ENCODE measurements at places on chromosomes 12 and 14.

GRCh38 chr12:86260183-86260582 is 4.0 kb upstream of the MGAT4C start:
- DNase-seq = no peak

DNA sequence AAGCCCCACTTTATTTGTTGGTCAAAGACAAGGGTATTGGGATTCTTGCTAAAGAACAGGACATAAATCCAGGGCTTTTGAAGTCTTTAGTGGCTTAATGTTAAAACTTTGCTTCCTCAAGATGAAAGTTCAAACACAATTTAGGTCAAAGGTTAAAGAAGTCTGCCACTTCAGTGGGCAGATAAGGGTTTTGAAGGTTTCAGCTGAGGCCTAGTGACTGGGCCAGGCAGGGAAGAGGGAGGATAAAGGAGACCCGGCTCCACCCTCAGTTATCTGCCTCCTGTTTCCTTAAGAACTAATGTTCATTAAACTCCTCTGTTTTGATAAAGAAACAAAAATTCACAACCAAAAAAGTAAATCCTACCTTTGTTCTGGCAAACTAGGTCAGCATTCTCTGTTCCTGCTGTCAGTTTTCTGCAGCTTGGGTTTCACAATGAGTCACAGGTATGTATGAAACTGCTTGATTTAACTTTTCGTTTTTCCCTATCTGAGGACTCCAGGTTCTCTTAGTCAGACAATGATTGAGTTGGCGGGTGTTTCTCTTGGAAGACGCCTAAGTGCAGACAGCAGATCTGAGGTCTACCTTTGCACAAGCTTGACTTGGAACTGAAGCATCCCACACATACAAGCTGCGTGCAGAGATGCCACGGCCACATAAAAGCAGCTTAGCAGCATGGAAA is 208.3 kb downstream of the EXOC5 start:
- no peak for DNase-seq

DNA sequence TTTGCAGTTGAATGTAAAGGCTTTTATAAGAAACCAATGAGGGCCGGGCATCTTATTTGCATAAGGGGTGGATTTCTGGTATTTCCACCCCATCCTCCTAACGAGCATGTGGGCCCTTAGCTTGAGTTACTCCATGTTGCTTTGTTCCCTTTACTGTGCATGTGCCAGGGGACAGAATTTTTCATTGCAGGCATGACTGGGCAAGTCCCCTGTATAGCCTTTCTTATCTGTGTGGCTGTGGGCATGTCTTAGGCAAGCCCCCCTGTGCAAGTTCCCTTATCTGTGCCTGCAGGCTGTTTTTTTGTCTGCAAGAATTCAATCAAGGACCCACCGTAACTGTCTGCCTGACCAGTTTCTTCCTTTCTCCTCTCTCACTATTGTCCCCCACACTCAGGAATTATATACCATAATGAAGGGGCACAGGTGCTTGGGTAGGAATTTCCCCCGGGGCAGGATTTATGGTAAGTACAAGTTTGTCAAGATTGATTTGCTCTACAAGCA is 152.2 kb upstream of the CNOT2 start:
- no peak for DNase-seq

- no peak for DNase-seq
Measured at GRCh38 chr12:16072678-16073077, 161.5 kb downstream of the DERA start.

DNA sequence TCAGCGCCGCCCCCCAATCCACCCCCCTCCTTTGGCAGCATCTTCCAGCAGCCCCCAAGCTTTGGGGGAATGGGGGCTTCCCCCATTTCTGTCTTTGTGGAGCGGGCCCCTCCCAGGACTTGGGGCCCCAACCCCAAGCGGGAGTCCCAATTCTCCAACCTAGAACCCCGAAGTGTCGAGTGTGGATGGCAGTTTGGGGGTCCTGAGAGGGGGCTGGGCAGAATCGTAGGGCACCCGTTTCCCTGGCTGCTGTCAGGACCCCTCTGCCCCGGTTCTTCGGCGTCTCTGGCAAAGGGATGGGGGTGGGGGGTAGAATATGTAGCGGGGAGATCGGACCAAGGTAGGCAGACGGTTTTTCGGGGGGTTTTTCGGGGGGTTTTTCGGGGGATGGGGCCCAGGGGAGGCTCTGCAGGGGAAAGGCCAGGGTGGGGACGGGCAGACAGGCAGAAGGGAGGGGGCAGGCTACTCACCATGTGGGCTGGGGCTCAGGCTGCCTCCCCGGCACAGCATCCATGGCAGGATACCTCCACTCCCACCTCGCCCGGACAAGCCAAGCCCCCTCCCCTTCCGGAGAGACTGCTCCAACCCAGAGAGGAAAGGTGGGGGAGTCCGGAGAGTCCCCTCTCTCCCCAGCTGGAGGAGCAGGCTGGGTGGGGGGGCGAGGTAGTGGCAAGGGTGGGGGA is 739 bp downstream of the JPH4 start:
- DNase-seq = no peak

DNA sequence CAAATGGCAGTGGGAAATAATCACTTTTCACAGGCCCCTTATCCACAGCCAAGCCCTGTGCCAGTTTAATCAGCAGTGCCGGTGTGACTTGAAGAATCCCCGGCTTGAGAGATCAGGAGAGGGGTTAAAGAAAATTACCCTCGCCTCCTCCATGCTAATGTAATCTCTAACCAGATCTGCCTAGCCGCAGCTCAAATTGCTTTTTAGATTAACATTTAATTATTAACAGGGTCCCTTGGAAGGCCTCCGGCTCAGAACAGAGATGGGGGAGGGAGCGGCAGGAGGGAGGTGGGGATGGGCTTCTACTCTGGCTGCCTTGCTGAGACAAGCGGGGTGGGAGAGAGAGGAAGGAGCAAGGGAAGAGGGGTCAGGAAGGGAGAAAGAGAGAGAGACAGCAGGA is 24.0 kb downstream of the FAM222A start:
- DNase-seq = no peak

GRCh38 chr12:24573621-24574020 is 375.3 kb downstream of the BCAT1 start:
- DNase-seq = no peak

GRCh38 chr12:13727707-13728195 is 253.7 kb downstream of the GRIN2B start:
- DNase-seq = no peak

GRCh38 chr12:94625531-94625930 is 24.8 kb downstream of the TMCC3 start:
- no peak for DNase-seq

DNA sequence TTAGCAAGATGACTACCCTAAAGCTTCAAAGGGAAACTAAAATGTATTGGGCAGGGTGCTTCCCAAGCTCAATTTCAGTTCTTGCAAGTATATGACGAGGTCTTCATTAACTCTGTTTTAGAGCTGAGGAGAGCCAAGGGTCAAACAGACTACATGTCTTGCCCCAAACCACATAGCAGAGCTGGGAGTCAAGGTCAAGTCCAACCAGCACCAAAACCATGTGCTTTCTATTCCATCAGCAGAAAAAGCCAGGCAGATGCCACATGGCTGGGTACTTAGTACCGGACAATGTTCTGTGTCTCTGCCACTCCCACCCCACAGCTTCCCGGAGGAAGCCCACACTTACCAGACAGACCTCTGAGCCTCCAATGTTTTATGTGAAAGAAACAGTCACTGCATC is 17.6 kb downstream of the NID2 start:
- DNase-seq = no peak

GRCh38 chr12:85825746-85826145 is 10.5 kb downstream of the RASSF9 start:
- DNase-seq = no peak

GRCh38 chr12:123867141-123867540 is 105.0 kb downstream of the DNAH10 start:
- no peak for DNase-seq

DNA sequence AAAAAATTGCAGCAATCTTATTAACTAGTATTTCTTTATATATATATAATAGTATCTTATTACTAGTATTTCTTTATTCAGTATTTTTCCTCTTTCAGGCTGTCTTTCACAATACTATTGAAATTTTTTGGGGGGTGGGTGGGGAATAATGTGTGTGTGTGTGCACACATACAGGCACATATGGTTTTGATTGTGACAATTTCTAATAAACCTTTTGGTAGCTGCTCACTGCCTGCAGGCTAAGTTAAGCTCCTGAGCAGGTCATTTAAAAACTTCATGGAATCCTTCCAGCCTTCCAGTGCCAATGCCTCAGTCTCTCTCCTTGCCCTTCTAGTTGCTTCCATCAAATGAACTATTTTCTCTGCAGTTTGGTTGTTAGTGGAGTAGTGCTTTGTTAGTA is 490.1 kb downstream of the PCNX1 start:
- DNase-seq = no peak

DNA sequence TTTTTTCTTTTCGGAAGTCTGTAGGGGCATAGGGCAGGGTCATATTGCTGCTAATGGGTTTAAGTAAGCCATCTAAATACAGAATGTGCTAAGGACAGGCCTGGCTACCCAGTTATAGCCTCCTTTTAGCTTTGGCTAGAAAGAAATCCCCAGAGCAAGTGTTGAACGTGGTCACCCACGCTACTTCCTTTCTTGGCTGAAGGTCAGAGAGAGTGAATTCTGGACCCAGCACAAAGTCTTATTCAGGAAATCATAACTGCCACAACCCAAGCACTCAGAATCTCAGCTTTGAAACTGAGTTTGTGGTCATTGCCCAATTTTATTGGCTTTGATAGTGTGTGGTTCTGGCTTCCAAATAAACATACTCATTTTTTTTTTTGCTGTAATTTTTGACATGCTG is 542.1 kb upstream of the ATP2B1 start:
- DNase-seq = peak; percentile 86

GRCh38 chr14:50008562-50008961 is 107.8 kb downstream of the VCPKMT start:
- DNase-seq = no peak

All from stromal cell of bone marrow (primary cell).